ENCODE measurements at places on chromosomes 7 and 10.

- no peak for DNase-seq
Measured at GRCh38 chr10:118408181-118408580, 66.1 kb upstream of the FAM204A start.

DNA sequence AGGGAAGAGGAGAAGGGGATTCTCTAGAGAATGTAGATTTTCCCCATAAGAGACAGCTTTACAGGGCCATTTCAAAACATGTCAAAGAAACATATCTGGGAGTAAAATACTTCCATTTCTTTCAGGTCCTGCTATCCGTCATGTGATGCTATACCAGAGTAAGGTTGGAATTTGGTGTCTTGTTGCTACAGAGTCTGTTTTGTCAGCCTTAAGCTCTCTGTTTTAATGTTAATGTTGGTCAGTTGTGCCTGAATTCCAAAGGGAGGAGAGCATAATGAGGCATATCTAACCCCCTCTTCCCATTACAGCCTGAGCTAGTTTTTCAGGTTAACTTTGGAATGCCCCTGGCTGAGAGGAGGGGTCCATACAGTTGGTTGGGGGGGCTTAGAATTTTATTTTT is 94.7 kb upstream of the CCDC71L start:
- DNase-seq = no peak

DNA sequence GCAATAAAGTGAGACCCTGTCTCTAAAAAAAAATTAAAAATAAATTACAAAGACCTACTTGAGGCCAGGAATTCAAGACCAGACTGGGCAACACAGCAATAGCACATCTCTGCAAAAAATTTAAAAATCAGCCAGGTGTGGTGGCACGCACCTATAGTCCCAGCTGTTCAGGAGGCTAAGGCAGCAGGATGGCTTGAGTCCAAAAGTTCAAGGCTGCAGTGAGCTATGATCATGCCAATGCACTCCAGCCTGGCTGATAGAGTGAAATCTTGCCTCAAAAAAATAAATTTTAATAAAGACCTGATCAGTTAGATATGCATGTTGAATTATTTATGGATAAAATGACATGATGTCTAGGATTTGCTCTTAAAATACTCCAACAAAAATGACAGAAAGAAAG is 34.9 kb downstream of the P4HA1 start:
- DNase-seq = no peak

- no peak for DNase-seq
Measured at GRCh38 chr7:22332461-22332870, 24.5 kb downstream of the RAPGEF5 start.

DNA sequence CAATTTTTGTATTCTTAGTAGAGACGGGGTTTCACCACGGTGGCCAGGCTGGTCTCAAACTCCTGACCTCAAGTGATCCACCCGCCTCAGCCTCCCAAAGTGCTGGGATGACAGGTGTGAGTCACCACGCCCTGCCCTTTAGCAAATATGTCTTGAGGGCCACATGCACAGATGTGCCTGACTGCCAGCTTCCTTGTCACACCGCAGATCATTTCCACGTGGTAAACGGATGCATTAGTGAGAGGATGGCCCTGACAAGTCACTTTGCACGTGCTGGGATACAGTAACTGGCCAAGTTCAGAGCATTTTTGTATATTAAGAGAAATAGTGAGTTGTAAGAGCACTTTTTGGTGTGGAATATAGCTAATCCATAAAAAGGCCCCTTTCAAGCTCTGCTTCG is 44.3 kb upstream of the FAM180A start:
- no peak for DNase-seq

Measured in stimulated activated CD4-positive, alpha-beta T cell treated with anti-CD3 and anti-CD28 coated beads, Interleukin-1b, Interleukin-23, amount 100 ng/mL, for 1 hour (primary cell).